AG08395 (cell line): ENCODE measurements at places on chromosomes 2 and 18.

DNA sequence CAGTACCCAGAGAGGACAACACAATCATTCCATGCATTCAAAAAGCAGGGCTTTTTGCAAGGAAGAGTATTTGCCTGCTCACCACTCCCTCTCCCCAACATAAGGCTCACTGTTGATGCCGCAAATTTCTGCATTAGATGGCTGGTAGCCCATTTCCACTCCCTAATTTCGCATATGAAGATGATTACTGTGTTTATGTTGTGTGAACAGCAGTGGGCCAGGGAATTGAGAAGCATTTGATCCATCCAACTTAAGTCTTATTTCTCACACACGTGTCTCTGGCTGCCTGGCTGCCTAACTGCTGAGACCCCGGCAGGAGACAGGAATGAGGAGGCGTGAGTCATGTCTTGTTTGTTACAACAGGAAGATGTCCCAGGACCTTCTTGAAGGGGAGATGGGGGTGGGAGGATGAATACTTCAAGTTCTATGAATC, 294.1 kb downstream of the ALK start:
- peak; percentile 25 for DNase-seq

GRCh38 chr2:27214941-27215340, 2.2 kb upstream of the CAD start:
- DNase-seq, result peak; percentile 12

- no peak for DNase-seq
These were observed 36.1 kb upstream of the TXNDC2 start for GRCh38 chr18:9849407-9850283.

- DNase-seq, result no peak
These were observed 146.2 kb downstream of the RPIA start for GRCh38 chr2:88837511-88838160.

- no peak for DNase-seq
These were observed 226.3 kb downstream of the CDCA7 start for GRCh38 chr2:173580956-173581355.

DNA sequence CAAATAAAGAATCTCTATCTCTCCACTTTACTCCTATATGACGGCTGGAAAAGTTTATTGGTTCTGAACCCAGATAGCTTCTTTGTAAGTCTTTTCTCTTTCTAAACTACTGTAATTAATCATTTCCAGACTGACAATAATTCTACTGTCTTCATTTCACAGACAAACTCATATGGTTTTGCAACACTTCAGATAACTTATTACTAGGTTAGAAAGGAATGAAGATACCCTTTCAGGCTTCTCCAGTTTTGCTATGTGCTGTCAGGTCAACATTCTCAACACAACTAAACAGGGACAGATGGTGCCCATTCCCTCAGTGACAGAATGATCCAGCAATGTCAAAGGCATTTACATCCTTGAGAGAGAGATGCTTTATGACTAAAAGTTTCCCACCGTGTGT, 198.5 kb upstream of the ITGA4 start:
- peak; percentile 82 for DNase-seq

DNA sequence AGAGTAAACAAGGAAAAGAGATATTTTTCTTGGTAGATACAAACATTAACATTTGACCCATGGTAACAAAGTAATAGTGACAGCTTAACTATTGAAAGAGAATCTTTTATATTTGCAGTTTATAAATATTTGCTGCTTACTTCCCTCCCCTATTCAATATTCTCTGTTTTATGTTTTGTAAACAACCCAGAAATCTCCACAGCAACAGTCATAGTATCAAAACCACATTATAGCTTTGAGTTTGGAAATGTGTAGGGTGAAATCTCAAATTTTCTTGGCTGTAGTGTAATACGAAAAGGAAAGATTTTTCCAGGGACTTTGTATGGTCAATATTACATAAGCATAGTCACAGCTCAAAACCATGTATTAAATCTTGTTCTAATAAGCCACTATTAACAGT, 511.2 kb downstream of the METTL4 start:
- no peak for DNase-seq

- no peak for DNase-seq
These were observed 107.2 kb downstream of the GALNT1 start for GRCh38 chr18:35688757-35689156.

DNA sequence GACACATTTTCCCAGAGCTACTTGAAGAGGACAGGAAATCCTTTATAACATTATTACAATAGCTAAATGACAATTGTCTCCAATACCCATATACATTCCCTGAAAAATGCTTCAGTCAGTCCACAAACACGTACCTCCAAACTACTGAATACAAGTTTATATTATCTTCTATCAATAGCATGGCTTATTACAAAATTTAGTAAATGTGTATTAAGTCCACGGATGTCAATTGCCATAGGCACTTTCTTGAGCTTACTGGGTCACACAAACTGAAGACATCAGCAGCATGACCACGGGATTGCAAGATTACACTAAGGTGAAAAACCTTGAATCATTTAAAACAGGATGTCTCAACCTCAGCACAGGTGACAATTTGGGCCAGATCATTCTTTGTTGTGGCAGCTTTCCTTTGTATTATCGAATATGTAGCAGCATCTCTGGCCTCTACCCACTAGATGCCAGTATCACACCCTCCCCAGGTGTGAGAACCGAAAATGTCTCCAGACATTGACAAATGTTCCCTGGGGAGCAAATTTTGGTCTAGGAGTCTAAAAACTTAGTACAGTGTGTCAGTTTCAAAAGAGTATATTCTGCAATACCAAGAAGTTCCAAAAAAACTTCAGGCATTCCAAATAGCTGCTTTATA, 1.4 kb downstream of the MBD2 start:
- no peak for DNase-seq

GRCh38 chr2:40554665-40555294, 102.9 kb upstream of the SLC8A1 start:
- DNase-seq, result peak; percentile 27

DNA sequence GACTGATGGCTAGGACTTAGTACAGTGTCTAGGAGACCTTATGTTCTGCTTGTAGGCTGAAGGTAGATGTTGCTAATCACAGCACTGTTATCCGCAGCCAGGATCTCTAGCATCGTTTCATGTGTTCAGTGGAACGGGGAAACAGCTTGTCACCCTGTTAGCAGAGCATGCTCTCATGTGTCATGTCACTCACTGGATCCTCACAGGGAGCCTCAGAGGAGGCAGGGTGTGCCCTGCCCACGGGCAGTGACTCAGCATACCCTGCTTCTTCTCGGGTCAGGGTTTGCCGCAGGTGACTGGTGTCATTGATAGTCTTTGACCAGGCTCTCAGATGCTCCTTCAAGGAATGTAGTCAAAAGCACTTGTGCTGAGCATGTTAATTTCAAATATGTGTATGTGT, 44.4 kb downstream of the RPIA start:
- DNase-seq, result no peak

DNA sequence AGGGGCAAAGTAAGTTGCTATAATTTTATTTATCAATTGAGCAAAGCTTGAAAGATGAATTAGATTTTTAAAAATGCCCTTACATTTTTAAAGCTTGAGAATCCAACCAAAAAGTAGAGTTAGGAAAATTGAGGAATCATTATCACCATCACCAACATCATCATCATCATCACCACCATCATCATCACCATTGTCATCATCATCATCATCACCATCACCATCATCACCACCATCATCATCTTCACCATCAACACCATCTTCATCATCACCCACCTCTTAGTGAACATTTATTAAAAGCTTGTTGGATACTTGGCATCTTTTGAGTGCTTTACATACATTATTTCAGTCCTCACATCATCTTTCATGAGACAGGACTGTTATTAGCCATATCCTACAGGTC, 504.4 kb upstream of the TNP1 start:
- DNase-seq, result no peak

DNA sequence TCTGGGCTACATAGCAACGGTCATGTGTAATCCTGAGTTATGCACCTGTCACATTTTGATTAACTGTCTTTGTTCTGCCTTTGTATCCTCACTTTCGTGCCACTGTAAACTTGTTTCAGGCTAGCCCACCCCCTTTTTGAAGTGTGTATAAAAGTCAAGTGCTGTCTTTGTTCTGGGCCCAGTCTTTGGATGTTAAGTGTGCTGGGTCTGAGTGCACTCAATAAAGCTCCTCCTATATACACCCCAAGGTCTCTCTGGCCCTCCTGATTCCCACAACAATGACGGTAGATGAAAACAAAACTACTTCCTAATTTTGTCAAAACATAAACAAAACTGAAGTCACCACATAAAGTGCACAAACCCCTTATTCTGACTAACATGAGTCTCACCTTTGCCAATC, 633.4 kb downstream of the DSC3 start:
- no peak for DNase-seq

GRCh38 chr18:13923221-13923620, 7.9 kb upstream of the MC2R start:
- no peak for DNase-seq

DNA sequence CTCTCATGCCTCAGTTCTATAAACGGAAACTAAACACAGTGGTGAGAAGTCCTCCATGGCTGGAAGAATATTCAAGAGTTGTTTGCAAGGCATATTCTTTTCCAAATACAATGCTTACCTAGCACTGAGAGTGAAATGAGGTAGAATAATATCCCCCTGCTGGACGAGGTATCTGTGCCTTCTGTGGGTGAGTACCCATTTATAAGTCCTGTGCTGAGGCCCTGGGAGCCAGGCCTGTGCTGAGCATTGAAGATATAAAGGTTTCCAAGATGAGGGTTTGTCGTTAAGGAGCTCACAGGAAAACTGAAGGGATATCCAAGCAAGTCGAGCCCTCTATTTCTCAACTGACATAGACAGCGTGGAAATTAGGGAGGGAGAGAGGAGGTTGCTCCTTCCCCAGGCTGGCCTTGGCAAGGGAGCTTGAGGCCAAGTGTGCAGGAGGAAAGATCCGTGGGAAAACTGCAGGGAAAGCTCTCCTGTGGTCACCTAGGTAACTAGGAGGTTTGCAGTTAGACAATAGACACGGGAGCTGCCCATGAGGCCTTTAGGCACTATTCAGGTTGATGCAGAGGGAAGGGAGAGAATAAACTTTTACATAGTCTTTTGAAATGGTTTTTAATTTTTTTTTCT, 17.6 kb downstream of the PTPRM start:
- DNase-seq, result no peak

DNA sequence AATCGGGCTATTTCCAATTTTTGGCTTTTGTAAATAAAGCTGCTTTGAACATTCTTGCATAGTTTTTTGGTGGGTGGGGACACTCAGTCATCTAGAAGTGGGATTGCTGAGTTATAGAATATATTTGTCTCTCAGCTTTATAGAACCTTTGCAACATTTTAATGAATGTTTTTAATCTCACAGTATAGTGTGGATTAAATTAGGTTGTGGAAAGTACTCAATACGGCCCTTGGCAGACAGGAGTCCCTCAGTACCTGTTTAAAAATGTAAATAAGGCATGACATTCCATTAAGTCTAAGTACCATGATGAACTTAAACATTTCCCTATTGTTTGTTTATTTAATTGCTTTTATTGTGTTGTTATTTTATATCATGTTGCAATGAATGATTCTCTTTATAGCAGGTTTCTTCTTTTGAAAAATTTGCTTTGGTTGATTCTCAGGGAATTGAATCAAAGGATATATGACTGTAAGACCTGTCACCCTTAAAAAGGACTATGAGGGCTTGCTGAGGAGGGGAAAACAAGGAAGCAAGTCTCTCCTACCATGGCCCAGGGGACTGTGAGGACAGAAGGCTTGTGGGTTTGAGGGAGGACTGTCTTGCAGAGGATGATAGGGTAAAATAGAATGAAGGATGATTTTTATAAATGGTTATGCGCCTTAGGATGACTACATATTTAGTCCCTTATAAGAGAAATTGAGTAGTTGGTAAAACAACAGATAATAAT, 165.1 kb downstream of the RPIA start:
- DNase-seq, result no peak

- DNase-seq, result no peak
These were observed 480.9 kb upstream of the CHST9 start for GRCh38 chr18:27666016-27666415.

GRCh38 chr2:218329027-218329825, 27.4 kb upstream of the CATIP start:
- DNase-seq, result no peak

DNA sequence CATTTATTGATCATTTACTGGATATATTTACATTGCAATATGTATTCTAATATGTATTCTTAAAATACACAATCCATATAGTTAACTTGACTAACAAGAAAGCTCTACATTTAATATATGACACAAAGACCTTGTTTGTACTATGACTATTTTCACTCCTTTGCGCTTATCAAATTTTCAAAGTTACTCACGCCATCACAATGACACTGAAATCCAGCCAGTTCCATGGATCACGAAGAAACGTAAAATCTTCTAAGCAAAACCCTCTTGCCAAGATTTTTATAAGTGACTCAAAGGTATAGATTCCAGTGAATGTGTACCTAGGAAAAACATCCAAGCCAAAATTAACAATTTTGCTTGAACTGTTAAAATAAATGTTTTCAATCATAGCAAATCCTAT, 39.6 kb downstream of the SCN3A start:
- DNase-seq, result no peak

DNA sequence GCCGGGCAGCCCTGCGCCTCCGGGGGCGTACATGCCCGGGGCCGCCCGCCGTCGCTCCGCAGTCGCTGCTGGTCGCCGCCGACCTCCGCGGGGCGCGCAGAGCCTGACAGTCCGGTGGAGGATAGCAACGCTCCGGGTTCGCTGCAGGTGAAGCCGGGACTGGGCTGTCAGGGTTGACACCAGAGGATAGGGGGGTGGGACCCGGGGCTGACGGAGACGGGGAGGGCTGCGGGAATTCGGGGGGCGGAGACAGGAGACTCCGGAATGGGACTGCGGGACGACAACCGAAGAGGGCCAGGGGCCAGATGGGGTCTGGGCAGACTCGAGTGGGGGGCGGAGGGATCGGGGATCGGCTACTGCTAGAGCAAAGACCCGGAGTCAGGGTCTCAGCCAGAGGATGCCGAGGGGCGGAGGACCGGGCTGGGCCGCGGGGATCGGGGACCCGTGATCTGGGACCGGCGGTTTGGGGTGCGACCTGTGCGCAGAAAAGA, 403 bp downstream of the TMEM127 start:
- DNase-seq, result peak; percentile 47

- DNase-seq, result no peak
These were observed 235.4 kb downstream of the NDUFA10 start for GRCh38 chr2:239789711-239790110.

DNA sequence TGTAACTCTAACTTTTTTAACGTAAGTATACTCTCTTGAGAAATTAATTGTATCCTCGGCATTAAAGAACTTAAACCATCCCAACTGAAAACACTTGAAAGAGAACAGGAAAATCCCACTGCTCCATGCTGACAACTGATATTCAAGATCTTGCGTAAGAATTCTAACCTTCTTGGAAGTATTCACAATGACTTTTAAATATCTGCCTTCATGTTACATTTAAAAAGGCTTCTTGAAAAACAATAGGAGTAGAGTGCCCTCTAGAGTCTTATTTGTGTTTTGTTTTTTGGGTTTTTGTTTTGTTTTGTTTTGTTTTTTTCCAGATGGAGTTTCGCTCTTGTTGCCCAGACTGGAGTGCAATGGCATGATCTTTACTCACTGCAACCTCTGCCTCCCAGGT, 65.4 kb upstream of the DNAJC10 start:
- DNase-seq, result peak; percentile 49

GRCh38 chr2:27379836-27380625, 503 bp downstream of the ZNF513 start:
- no peak for DNase-seq
